ENCODE measurements at places on chromosomes 6 and 20. TPM values are rescaled to one million over a fixed set of nuclear protein-coding genes. Genes with fewer than 3 reads are reported as not detected.

GRCh38 chr6:31718265-31718664 is 3.1 kb downstream of the LY6G6D start:
- DNase-seq: peak; percentile 89

DNA sequence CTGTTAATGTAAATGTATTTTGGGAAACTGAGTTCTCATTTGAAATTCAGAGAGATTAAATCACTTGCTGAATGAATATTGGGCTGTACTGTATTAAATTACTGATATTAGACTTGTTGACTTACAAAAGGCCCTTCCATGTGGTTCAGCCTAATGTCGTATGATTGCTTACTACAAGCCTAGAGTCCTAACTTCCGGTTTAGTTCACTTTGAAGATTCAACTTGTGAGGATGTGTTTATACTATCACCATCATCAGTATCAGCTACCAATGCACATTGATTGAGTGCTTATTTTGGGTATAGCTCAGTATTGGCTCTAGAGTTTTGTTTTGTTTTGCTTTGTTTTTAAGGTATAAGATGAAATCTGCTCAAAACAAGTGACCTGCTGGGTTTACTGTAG is 48.3 kb downstream of the FAM217A start:
- no peak for DNase-seq

CST7 gene
- total RNA-seq: 0.47 TPM

CLPSL2 gene
- total RNA-seq: not detected

DNA sequence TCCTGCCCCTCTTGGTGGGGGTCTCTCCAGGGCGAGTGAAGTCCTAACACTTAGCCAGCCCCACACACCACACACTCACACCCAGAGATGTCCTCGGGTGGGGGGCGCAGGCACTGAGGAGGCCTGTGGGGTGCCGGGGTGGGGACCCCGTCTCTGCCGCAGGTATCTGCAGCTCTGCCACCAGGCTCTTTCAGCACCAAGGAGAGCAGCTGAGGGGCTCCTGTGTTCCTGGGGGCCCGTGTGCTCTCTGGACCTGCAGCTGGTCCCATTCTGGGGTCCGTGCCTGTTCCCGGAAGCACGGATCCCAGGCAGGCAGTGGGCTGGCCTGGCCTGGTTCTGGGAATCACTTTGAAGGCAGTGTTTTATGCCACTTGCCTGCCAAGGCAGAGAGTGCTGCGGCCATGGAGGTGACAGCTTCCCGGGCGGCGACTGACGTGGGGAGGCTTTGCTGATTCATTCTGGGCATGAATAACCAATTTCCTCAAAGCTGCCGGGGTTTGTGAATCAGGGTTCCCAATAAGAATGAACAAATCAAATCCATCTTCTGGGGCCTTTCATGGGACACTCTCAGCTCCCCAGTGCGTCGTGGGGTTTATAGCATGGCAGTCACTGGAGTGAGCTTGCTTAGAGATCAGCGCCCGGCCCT is 54.4 kb upstream of the SLCO4A1 start:
- no peak for DNase-seq

ID4 gene
- 2.4 TPM for total RNA-seq

GRCh38 chr6:35183935-35184334 is 29.8 kb upstream of the SCUBE3 start:
- no peak for DNase-seq

EDN1 gene
- total RNA-seq: 16.2 TPM

TMC2 gene
- 0.25 TPM for total RNA-seq

GRCh38 chr6:34791164-34791700 is 651 bp upstream of the BLTP3A start:
- DNase-seq: peak; percentile 72

SLC22A2 gene
- total RNA-seq: not detected
